ACHN (cell line): ENCODE measurements at places on chromosomes 1 and 21.

- no peak for DNase-seq
Observed at GRCh38 chr1:26820784-26821269, 5.7 kb upstream of the ZDHHC18 start.

GRCh38 chr1:54314696-54315095, 91.5 kb downstream of the SSBP3 start:
- DNase-seq = no peak

- no peak for DNase-seq
Observed at GRCh38 chr1:207048041-207048440, 3.0 kb downstream of the YOD1 start.

DNA sequence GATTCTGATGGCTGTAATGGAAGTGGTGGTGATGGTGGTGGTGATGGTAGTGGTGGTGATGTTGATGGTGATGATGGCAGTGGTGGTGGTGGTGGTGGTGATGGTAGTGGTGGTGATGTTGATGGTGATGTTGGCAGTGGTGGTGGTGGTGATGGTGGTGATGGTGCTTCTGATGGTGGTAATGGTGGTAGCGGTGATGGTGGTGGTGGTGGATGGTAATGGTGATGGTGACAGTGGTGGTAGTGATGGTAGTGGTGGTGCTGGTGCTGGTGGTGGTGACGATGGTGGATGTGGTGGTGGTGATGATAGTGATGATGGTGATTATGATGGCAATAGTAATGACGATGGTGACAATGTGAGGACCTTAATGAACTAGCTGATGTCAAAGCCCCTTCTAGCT, 35.6 kb upstream of the LRRC3 start:
- DNase-seq = no peak

DNA sequence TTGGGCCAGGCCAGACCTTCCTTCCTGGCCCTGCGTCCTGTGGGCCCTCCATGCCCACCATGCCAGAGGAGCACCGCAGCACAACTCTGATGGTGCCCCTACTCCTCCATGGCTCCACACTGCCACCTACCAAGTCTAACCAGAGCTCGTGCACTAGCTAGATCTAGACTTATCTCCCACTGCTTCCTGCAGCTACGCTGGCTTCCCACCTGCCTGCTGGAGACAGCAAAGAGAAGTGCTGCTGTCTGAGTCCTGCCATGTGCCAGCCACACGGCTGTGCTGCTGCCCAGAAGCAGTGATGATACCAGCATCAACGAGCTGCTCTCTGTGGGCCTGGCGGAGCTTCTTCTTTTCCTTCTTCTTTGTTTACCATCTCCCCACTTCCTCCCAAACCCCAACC, 4.5 kb downstream of the GUCA2B start:
- DNase-seq = no peak
